ENCODE measurements at places on chromosomes 11 and 22. TPM values are rescaled to one million over a fixed set of nuclear protein-coding genes. Genes with fewer than 3 reads are reported as not detected.

BDNF gene
- 0.04 TPM for total RNA-seq

NXPE1 gene
- not detected for total RNA-seq

SYT7 gene
- 4.5 TPM for total RNA-seq

OR51A4 gene
- not detected for total RNA-seq

PRRG4 gene
- total RNA-seq: 4.8 TPM

C11orf86 gene
- total RNA-seq: not detected

CEP126 gene
- 1.2 TPM for total RNA-seq

RIC8A gene
- total RNA-seq: 143 TPM

C22orf42 gene
- not detected for total RNA-seq

DTX4 gene
- 5.7 TPM for total RNA-seq

OR52E4 gene
- total RNA-seq: not detected

SCN3B gene
- total RNA-seq: 0.04 TPM

PDE3B gene
- total RNA-seq: 0.03 TPM

SHISAL1 gene
- total RNA-seq: 0.03 TPM

OTOG gene
- not detected for total RNA-seq

GLB1L3 gene
- 0.92 TPM for total RNA-seq

CASP1 gene
- 47.5 TPM for total RNA-seq

EMID1 gene
- not detected for total RNA-seq

ACCSL gene
- not detected for total RNA-seq

PKDREJ gene
- not detected for total RNA-seq

APOL5 gene
- total RNA-seq: not detected

MUC5AC gene
- not detected for total RNA-seq

CTSW gene
- total RNA-seq: not detected
